CD4-positive, alpha-beta T cell treated with Interferon alpha-2 for 1 hour (primary cell): ENCODE measurements at places on chromosomes 11 and 22.

- no peak for DNase-seq
Observed at GRCh38 chr11:78539506-78539905, 35.2 kb downstream of the NARS2 start.

DNA sequence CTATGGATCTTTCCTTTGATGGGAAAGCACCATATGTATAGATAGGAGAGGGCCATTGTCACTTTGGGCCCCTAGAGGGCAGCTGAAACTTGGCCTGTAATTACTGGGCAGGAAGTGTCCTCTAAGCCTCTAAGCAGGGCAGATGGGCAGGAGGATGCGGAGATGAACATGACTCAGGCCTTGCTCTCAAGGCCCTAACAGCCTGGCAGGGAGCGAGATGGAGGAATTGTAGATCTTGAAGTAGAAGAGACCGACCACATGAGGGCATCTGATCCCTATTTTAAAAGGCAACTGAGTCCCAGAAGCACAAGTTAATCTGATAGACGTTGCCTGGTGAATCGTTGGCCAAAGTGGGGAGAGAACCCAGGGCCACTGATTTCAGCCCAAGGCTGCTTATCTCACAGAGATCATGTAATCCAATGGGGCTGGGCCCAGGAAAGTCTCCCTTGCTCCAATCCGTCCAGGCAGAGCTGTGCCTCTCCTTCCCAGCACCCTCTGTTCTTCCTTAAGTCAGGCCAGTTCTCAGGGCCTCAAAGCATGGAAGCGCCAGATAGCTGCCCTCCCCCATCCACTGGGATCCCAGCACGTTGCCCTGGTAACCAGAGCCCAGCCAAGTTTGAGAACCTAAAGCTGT is 2.5 kb upstream of the SEPTIN3 start:
- peak; percentile 54 for DNase-seq

- DNase-seq, result no peak
Observed at GRCh38 chr11:111472228-111472627, 40.0 kb downstream of the BTG4 start.

- peak; percentile 69 for DNase-seq
Observed at GRCh38 chr11:44775366-44775984, 48.7 kb downstream of the TSPAN18 start.

- DNase-seq, result no peak
Observed at GRCh38 chr22:17672417-17672991, 33.9 kb downstream of the BCL2L13 start.

DNA sequence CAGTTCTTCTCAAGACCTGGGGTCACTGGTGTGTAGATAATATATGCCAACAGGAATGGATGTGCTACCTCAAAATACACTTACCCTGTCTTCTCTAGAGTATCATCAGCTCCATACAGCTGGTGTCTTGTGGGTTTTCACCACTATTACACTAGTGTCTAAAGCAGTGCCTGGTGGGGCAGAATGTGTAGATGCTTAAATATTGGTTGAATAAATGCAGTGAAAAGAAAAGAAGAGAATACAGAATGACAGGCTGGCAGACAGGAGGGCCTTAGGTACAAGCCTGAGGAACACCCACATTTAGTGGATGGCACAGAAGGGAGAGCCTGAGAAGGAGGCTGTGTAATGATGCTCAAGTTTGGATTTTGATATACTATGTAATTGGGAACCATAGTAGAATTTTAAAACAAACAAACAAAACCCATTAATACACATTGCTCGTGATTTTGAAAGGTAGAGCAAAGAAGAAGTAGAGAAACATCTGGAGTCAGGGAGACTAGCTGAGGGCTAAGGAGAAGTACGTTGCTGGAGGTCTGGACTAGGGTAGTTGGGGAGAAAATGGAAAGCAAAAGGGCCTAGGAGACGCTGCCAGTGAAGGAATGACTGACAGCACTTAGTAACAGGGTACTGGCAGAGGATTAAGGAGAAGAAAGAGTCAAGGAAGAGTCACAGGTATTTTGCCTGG is 20.5 kb upstream of the RAG2 start:
- DNase-seq, result no peak

DNA sequence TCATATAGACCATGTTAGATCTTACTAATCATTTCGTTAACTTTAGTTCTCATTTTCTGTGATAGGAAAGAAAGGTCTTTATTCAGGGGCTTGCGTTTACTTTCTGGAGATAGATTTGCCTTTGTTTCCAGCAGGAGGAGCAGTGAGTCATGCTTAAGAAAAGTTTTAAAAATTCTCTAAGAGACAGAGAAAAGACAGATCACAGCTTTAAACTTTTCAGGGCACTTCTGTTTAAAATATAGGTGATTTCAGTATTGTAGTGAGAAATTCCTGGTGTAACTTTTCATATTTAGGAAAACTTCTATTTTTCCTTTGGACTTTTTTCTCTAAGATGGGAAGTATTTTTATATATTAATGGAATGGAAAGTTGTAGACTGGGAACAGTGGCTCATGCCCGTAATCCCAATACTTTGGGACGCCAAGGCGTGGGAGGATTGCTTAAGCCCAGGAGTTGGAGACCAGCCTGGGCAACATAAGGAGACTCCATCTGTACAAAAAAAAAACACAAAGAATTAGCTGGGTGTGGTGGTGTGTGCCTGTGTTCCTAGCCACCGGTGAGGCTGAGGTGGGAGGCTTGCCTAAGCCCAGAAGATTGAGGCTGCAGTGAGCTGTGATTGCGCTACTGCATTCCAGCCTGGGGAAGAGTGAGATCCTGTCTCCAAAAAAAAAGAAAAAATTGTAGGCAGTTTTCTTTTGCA is 60.3 kb downstream of the ATXN10 start:
- no peak for DNase-seq

GRCh38 chr22:37284126-37284804 is 2.0 kb downstream of the CYTH4 start:
- DNase-seq, result peak; percentile 27

GRCh38 chr11:14124350-14124749 is 161.8 kb downstream of the SPON1 start:
- no peak for DNase-seq

DNA sequence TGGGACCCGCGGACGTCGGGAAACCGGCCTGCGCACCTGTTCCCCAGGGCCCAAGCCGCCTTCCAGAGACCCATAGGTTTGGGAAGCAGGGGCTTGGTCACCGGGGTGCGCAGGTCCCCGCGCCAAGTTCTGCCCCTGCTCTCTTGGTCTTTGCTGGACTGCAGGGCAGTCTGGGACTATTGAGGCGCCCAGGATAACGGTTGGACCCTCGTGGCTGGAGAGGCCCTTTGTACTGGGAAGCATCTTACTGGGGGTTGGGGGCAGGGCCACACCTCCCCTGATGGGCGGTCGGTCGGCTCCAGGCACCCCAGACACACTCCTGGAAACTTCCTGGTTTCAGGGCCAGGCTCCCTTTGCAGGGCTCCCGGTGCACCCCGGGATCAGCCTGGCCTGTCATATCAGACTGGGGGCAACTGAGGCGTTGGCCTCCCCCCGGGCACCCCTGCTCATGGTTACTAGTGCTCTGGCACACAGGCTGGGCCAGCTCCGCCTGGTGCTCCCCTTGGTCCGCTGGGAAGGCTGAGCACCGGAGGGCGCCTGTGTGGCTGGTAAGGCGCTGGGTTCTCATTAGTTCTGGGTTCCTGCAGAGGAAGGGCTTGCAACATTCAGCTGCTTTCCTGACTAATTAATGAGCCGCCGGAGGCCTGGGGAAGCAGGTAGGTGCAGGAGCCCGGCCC is 1250.5 kb downstream of the BRD1 start:
- no peak for DNase-seq

GRCh38 chr11:98736833-98737232 is 283.9 kb upstream of the CNTN5 start:
- no peak for DNase-seq

DNA sequence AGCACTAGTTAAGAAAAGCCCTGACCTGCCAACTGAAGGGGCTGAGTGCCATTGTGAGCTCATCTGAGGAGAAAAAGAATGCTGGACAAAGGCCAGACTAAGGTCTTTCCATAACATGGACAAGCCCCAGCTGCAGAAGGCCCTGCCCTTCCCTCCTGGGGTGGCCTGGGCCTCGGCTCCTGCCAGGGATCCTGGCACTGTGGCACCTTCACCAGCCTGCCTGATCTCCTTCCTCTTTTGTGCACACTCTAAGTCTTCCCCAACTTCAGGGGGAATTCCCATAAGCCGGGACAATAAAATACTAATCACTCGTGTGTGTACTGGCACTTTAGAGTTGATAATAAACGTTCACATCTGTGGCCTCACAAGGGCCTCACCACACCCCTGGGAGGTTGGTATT is 9.9 kb downstream of the TMPRSS13 start:
- DNase-seq, result no peak

GRCh38 chr11:66685276-66686099 is 7.8 kb upstream of the RBM4B start:
- DNase-seq, result no peak

GRCh38 chr11:63290285-63290684 is 46.9 kb upstream of the SLC22A25 start:
- no peak for DNase-seq

DNA sequence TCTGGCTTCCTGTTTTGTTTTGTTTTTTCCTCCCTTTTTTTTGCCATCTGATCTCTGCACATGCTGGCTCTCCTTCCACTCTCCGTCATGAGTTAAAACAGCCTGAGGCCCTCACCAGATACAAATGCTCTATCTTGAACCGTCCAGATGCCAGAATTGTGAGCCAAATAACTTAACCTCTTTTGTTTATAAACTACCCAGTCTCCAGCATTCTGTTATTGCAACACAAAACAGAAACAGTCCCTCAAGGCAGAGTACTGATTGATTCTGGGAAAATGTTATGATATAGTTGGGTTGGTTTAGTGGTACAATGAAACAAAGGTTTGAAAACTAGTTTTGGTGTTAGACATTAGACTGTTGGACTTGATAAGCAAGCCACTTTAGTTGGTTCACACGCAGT is 1390.0 kb upstream of the RAG2 start:
- no peak for DNase-seq

GRCh38 chr11:125514336-125515101 is 18.5 kb upstream of the FEZ1 start:
- DNase-seq, result peak; percentile 83

GRCh38 chr11:86737737-86738136 is 62.6 kb upstream of the PRSS23 start:
- DNase-seq, result no peak

DNA sequence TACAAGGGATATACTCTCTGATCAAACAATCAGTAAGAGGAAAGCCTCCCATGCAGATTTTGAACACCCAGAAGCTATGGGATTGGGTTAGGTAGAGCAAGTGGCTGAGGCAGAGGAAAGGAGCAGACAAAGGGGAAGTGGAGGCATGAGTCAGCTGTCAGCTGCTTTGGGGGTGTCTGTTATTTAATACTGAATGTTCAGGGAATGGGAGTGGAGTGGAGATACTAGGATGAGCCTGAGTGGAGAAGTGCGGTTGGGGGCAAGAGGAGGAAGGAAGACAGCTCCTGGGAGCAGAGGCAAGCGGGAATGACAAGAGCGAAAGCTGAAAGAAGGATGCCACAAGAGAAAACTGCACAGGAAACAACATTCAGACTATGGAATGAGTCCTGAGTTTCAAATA is 22.7 kb upstream of the TMPRSS5 start:
- no peak for DNase-seq

DNA sequence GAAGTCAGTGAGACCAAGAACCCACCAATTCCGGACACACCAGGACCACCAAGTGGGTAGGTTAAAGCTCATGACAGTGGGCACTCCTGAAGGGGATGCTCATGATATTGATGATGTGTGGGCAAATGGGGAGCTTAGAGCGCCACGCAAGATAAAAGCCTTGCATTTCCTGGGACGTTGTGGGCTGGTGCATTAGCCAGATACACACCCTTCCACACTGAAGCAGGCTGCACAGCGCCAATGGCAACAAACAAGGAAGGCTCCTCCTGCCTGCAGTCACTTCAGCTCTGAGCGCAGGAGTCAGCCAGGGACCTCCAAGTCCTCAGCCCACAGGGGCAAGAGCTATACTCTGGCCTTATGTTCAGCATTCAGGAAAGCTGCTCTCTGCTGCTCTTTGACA is 20.6 kb downstream of the TMEM218 start:
- no peak for DNase-seq

DNA sequence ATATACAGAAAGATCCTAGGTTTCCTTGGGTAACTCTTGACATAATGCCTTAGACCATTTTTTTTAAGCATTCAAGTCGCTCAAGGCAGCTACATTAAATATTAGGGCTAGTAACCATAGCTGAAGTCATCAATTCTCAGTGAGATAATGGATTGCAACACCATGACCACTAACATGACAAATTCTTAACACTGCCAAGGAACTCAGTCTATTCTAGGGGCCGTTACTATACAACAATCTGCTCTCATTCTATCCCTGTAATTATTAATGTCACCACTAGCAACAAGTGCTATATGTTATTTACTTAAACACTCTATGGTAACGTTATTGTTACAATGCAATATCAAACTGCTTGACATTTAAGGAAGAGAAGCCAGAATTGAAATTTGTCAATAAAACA is 3.2 kb upstream of the STK33 start:
- no peak for DNase-seq

DNA sequence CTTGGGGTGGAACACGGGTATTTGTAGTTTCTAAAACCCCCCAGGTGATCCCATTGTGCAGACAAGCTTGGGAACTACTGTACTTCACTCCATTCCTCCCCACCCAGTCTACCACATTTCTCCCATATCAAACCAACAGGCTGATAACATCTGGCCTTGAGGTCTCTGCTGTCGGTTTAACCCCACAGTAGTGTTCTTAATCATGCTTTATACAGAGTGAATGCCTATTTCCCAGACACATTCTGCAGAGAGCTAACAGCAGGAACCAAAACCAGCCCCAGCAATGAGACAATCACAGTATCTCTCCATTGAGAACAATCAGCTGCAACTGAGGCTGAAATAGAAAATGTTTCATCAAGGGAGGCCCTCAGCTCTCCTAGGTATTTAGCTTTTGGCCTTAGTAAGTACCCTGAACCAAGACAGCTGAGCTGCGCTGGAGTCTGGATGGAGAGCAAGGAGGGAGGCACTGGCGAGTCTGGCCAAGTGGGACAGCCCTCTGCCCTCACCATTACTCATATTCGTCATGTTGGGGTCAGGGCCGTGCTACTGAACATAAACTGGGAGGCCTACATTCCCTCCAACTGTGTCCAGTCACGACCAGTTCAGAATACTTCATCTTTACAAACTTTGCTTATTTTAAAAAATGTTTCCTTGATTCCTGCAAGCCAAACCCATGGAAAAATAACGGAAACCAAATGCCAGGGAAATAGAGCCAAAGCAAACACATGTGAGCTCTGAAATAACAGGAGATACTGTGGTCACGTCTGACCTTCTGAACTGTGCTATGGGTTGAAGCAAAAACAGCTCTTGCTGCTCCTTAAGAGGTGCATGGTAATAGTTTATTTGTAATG is 81.0 kb downstream of the CCDC34 start:
- no peak for DNase-seq

DNA sequence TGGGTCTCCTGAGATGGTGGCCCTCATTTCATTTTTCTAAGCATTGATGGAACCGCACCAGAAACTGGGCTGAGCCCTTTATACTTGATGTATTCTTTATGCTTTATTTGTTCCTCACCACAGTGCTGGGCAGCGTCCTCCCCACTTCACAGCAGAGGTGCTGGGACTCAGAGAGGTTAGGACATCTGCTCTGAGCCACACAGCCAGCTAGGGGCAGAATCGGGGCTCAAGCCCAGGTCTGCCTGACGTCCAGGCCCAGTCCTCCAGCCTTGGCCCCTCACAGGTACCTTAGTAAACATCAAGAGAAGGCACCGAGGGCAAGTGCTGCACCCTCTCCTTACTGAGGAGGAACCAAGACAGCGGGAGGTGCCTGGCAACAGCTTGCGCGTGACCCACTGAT is 20.2 kb upstream of the SHISAL1 start:
- DNase-seq, result no peak

GRCh38 chr22:16917144-16918003 is 90.6 kb downstream of the GAB4 start:
- peak; percentile 22 for DNase-seq

GRCh38 chr22:21014726-21015465 is at the start of gene P2RX6:
TSS of gene P2RX6 (plus strand) at chr22:21015165. CDS start at chr22:21015175, 10 bp downstream.
- DNase-seq, result no peak
